ENCODE measurements at places on chromosomes 1 and 21.
A peak's percentile ranks its signal among the peaks of the same experiment; 100 is the strongest.

- no peak for DNase-seq
Observed at GRCh38 chr1:119656410-119656955, 8.4 kb upstream of the ZNF697 start.

- DNase-seq = no peak
Observed at GRCh38 chr1:212655668-212656440, 43.8 kb downstream of the BATF3 start.

- no peak for DNase-seq
Observed at GRCh38 chr1:234756066-234756774, 146.2 kb upstream of the IRF2BP2 start.

DNA sequence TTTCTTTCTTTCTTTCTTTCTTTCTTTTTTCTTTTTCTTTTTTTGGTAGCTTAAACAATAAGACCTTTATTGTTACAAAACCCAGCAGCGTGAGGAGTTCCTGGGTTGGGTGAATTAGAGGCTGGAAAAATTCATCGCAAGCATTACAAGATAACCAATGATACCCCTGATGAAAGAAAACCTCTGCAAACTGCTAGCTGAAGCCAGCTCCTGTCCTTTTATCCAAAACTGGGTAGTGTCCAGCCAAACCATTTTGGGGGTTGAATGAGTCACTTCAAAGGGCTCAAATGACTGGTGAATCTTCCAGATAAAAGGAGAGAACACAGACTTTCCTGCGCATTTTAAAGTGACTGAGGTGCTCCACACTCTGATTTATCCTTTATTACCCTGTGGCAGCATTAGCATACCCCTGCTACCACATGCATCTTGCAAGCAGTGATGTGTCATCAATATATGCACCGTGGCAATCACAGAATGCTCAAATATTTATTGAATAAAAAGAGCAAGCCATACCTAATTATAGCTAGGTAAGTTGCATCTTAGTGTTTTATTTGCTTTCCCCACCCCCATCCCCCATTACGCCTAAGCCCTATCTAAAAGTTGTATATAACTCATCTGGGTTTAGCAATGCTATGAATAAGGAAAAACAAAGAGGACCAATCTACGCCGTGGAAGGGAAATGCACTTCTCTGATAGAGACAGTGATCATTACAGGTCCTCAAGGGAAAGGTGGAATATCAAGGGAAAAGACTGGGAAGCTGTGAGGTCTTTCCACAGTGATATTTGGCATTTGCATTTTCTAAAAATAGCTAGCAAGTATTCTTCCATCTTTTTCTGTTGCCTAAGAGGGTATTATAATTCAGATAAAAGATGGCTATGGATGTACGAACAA lies 32.4 kb upstream of the CEP350 start:
- DNase-seq = no peak

GRCh38 chr1:12275370-12275769 lies 45.5 kb downstream of the VPS13D start:
- peak; percentile 41 for DNase-seq
